ENCODE measurements at places on chromosomes 1 and 21.

DNA sequence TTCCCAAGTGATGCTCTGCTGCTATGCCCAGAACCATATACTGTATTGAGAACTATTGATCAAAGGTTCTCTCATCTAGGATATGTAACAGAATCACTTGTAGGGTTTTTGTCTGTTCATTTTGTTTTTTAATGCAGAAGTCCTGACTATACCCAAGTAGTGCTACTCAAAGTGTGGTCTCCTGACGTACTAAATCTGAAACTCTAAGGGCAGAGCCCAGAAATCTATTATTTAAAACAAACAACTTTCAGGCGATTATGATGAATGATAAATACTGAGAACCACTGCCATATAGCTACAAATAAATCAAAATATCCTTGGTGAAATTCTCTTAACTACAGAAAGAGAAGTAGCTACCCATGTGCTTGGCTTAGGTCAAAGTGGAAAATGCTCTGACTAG lies 10.1 kb downstream of the ZZZ3 start:
- DNase-seq: no peak

DNA sequence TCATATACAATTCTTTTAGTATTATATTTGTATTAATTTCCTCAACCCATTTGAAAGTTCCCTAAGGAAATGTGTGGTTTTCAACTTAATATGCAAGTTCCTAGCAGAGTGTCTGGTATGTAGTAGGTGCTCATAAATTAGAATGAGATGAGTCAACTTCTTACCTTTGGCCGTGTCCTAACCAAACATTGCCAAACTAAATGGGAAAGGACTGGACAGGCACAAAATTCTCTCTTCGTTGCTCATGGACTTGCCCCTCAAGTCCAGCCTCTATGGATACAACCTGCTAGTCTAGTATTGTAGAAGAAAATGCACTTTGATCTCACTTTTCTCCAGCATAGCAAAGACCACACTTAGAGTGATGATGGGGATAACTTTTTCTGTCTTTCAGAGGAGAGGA lies 11.6 kb upstream of the MRPS14 start:
- no peak for DNase-seq

GRCh38 chr1:15153842-15154479 lies 414 bp downstream of the TMEM51 start:
- peak; percentile 46 for DNase-seq

GRCh38 chr21:41451753-41452676 lies 26.0 kb downstream of the MX1 start:
- DNase-seq: no peak

DNA sequence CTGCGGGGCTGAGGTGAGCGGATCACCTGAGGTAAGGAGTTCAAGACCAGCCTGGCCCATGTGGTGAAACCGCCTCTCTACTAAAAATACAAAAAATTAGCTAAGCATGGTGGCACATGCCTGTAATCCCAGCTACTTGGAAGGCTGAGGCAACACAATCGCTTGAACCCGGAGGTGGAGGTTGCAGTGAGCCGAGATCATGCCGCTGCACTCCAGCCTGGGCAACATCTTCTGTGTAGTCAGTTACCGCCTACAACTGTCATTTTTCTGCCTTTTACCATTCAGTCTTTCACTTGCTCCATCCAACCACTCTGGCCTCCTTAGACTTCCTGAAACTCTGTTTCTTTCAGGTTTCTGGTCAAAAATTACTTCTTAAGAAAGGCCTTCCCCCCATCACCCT lies 2.2 kb downstream of the MYCBP start:
- no peak for DNase-seq

- peak; percentile 66 for DNase-seq
These were observed 35.8 kb downstream of the PIK3CD start for GRCh38 chr1:9687120-9687873.

- no peak for DNase-seq
These were observed 28.1 kb downstream of the ZSCAN20 start for GRCh38 chr1:33500547-33500946.

DNA sequence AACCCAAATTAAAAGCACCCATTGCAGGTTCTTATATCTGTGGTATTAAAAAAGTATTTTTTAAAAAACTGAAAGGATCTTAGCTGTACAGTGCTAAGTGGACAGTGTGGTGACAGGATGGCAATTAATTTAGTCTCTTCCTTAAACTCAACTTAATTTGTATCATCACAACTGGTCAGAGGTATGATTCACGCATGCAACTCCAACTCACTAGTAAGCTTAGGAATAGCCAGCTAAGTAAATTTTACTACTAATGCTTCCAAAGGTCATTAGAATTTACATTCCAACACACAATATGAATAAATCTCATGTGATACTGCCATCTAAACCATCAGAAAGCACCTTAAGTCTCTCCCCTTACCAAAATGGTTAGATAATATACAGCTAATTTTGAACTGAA lies 35.4 kb downstream of the ENAH start:
- DNase-seq: no peak

DNA sequence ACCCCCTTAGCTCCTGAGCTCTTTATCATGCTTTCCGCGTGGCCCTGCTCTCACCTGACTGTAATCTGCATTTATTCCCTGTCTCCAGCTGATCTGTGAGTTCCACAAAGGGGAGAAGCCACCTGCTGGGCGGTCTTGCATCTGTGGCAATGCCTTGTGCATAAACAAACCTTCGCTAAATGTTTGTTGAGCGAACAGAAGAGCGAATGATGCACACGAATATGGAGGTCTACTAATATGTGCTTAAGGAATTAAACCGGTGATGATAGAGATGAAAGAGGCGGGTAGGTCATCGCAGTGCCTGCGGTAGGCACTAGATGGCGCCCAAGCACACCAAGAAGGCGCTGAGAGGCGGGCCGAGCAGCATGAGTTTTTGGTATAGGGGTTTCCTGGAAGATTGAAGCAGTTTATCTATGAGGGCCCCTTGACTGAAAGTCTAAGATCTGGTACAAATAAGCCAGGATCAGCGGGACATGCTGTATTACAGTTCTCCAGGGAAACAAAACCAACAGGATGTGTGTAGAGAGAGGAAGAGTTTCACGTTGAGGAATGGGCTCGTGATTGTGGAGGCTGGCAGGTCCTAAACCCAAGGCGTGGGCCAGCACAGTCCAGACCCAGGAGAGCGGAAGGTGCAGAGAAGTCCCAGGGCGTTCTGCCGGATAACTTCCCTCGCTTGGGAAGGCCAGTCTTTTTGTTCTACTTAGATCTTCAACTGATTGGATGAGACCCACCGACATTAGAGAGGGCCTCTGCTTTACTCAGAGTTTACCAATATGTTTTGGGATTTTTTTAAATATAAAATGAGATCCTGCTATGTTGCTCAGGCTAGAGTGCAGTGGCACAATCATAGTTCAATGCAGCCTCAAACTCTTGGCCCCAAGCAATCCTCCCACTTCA lies 34.7 kb downstream of the TOMM20 start:
- DNase-seq: peak; percentile 79

DNA sequence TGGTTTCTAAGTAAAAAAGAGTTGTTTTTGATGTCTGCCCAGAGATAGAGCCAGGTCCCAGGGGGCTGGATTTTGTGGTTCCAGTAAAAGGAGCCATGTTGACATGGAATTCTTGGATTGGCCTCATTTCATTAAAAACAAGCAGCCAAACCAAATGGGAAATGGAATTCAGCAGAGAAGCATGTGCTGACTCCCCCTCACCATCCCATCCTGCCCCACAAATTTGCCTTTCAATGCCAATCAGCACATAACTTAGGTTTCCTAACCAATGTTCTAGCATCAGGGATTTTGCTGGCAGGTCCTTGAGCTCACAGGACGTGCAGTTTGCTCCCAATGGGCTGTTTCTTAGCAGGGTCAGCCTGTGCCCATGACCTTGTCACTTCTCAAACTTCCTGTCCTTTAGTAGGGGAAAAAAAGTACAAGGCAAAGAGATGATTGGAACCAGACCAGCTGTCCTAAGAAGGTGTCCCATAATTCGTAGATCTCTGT lies 101.5 kb upstream of the GADD45A start:
- DNase-seq: no peak

DNA sequence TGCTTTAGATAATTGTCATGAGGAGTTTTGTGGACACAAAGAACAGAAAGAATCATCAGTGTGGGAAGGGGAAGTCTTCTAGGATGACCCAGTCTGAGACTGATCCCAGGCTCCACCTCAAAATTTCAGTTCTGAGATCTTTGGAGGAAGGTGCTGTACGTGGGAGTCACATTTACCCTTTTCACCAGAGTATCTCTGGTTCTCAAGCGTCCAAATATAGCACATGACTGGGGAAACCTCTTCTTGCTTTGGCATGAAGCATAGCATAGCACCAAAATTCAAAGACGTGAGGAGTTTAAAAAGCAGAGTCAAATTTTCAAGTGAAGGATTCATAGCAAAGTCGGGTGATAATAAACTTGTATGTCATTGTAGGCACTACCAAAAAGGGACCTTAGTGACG lies 96.5 kb downstream of the LRRC53 start:
- DNase-seq: no peak

GRCh38 chr21:34887105-34887442 lies 162.0 kb downstream of the RUNX1 start:
- no peak for DNase-seq

GRCh38 chr21:29245104-29245643 lies 53.5 kb upstream of the BACH1 start:
- no peak for DNase-seq

DNA sequence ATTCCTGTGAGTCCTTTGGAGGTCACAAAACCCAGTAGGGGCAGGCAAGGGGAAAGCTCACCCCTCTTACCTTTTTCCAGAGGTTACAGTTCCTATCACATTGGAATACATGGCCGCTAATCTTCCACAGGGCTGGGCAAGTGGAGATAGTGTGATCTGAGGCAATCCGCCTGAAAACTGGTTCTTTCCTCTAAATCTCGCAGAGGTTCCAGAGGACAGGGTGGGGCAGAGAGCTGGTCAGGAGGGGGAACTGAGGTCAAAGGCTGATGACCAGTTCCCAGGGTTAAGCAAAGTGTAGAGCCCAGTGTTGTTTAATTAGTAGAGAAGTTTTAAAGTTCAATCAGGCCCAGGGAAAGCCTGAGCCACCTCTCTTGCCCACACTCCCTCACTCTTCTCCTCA lies at the start of gene SERPINC1:
TSS of gene SERPINC1 (minus strand) at position 179 of the 400 bp plus-strand sequence. CDS start at position 111, 68 bp downstream.
- DNase-seq: no peak

DNA sequence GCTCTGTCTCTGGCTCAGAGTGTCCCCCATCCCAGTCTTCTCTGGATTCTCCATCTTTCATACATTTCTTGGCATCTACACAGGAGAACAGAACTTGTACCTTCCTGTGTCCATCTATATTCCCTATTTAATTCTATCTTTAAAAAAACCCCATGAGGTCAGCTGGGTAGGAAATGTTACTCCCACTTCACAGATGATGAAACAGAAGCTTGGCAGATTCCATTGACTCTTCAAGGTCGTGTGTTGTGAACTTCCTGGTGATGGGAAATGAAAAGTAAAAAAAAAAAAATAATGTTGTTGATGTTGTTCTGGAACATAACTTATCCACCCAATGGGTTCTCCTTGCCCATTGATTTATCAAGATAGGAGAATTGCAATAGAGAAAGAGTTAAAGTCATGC lies 8.9 kb downstream of the CHI3L2 start:
- no peak for DNase-seq

DNA sequence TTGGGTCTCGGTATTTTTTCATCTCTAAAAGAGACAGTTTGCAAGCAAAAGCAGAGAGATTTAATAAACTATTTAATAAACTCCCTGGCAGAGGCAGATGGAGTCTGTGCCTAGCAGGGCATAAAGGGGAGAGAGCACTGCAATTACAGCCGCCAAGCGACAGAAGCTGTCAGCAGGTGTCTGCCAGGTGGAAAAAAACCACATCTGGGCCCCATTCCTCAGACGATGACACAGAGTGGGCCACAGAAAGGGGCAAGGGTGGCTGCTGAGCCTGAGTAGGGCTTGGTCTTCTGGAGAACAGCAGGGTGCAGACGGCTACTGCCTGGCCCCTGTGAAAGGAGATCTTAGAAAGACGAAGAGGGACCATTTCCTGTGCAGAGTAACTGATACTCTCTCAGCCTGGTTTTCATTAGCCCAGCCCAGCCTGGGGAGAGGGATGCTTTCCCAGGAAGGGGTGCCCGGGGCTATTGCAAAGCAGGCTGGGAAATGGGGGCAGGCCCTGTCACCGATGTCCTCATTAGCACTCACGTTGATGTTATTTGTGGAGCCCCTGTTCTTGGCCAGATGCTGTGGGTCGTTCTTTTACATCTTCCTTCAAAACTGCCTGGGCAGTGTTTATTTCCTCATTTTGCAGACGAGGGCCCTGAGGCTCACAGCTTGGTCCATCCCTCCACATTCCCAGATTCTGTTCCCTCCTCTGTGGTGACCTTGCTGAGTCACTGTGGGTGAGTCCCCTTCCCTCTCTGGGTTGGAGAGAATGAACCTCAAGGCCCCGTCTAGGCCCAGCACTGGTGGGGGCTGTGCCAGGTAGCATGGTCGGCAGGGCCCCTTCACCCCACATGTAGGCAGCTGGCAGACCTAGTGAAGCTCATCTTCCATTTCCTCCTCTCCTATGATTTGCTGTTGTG lies 472.7 kb downstream of the PTPRU start:
- no peak for DNase-seq

GRCh38 chr21:14483296-14483695 lies 62.8 kb downstream of the SAMSN1 start:
- no peak for DNase-seq

DNA sequence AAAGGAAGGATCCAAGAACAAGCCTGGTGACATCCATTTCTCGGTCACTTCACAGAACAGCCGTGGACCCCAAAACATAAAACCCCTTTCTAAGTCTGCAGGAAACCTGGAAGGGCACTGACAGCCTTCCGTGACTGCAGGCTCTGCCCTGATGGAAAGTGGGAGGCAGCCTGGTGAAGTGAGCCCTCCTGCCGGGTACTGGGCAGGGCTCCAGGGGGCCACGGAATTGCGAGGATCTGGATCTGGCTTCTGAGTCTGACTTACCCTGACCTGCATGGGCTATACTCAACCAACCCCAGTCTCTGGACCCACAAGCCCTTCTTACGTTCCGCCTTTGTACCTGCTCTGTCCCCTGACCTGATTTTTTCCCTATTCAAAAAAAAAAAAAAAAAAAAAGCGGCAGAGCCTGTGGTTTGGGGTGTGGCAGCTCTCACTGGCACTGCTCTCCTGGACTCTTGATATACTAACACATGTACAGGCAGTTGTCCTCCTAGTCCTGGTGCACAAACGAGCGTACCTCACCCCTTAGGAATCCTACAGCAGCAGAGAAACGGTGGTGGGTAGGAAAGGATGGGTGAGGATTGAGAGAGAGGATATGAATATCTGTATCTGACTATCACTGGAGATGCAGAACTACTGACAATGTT lies 82.9 kb downstream of the BEND5 start:
- DNase-seq: no peak

- DNase-seq: peak; percentile 60
These were observed 14.9 kb downstream of the TTC34 start for GRCh38 chr1:2786329-2787162.

GRCh38 chr1:55716151-55716550 lies 501.0 kb upstream of the USP24 start:
- no peak for DNase-seq
